H1 (cell line): ENCODE measurements at places on chromosomes 5 and 9. TPM values are rescaled to one million over a fixed set of nuclear protein-coding genes. Genes with fewer than 3 reads are reported as not detected.
A peak's percentile ranks its signal among the peaks of the same experiment; 100 is the strongest.

DNA sequence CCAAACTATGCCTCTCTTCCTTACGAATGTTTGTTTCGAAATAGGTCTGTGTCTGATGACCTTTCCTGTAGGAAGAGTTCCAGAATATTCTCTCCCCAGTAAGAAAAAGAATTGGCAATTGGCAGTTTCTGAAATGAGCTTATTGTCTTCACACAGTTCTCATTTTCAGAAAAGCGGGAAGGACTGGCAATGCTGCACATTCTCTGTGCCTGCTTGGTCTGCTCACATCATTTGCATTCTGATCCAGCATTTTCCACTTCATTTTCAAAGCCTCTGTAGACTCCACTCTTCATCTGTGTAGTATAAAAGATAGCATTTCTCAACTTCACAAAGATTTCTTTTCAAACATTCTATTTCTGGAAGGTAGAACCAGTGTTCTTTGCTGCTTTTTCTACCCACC is 120.6 kb upstream of the CCDC112 start:
- DNase-seq: no peak
- H3K4me1 ChIP-seq: no peaks in the 10 kb centered on the region
- no peaks in the 10 kb centered on the region for H3K36me3 ChIP-seq
- H3K4me3 ChIP-seq: no peak overlapping the region
- no peaks in the 10 kb centered on the region for H3K27me3 ChIP-seq

- no peak for DNase-seq
- no peak overlapping the region for H3K4me3 ChIP-seq
- no peaks in the 10 kb centered on the region for H3K36me3 ChIP-seq
- H3K4me1 ChIP-seq: no peaks in the 10 kb centered on the region
- no peaks in the 10 kb centered on the region for H3K27me3 ChIP-seq
- no peak overlapping the region for H3K27ac ChIP-seq
Observed at GRCh38 chr5:152221721-152222629, 183.1 kb downstream of the NMUR2 start.

DNA sequence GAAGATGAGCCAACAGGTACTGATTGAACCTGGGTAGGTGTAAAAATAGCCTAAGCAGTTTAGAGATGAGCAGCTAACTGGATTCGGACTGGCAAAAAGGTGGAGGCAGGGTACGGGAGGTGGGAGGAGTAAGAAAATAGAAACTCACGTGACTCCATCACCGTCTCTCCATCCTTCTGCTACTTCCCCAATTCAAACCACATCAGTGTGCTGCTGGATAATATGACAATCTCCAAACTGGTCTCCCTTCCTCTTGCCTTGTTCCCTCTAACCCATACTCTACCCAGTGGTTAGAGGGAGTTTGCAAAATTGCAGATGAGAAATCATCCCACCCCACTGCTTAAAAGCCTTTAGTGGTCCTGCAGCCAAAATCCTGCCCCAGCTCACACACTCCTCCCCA is 42.7 kb downstream of the RIGI start:
- DNase-seq: no peak
- no peaks in the 10 kb centered on the region; the same call in 1 of the 2 replicates for H3K4me1 ChIP-seq
- no peak overlapping the region for H3K27ac ChIP-seq

- H3K36me3 ChIP-seq: no peaks in the 10 kb centered on the region
- no peak for DNase-seq
- H3K27me3 ChIP-seq: no peaks in the 10 kb centered on the region
- peaks cover 4% of the 10 kb centered on the region for H3K4me1 ChIP-seq
- H3K4me3 ChIP-seq: no peak overlapping the region
- peak overlapping the region; percentile 81 for H3K27ac ChIP-seq
Observed at GRCh38 chr9:123174079-123174478, 94.3 kb downstream of the STRBP start.

GRCh38 chr5:14357441-14357840 is 214.3 kb downstream of the TRIO start:
- no peak for DNase-seq
- H3K36me3 ChIP-seq: peaks cover 15% of the 10 kb centered on the region; the same call in 1 of the 2 replicates
- no peaks in the 10 kb centered on the region for H3K27me3 ChIP-seq

- DNase-seq: no peak
- no peak overlapping the region for H3K4me3 ChIP-seq
- H3K27me3 ChIP-seq: no peaks in the 10 kb centered on the region
- no peak overlapping the region for H3K27ac ChIP-seq
Observed at GRCh38 chr5:62326302-62326701, 20.3 kb downstream of the KIF2A start.

DNA sequence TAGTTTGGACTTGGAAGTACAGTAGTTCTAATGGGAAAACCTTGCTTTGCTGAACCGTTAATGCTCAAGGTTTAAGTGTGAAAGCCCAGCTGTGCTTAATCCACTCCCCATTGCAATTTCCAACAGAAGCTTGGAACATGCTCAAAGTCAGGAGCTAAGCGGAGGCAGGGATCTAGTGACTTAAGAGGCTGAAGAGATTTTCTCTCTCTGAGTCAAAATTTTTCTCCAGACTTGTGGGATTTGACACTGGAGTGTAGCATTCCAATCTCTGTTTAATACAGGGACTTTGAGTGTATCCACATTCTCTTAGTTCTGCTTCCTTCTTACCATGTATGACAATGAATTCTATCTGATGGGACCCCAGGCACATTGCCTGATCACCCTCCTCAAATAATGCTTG is 471.8 kb downstream of the KIF4B start:
- DNase-seq: no peak
- no peaks in the 10 kb centered on the region for H3K27me3 ChIP-seq
- no peak overlapping the region for H3K4me3 ChIP-seq
- no peak overlapping the region for H3K27ac ChIP-seq

DNA sequence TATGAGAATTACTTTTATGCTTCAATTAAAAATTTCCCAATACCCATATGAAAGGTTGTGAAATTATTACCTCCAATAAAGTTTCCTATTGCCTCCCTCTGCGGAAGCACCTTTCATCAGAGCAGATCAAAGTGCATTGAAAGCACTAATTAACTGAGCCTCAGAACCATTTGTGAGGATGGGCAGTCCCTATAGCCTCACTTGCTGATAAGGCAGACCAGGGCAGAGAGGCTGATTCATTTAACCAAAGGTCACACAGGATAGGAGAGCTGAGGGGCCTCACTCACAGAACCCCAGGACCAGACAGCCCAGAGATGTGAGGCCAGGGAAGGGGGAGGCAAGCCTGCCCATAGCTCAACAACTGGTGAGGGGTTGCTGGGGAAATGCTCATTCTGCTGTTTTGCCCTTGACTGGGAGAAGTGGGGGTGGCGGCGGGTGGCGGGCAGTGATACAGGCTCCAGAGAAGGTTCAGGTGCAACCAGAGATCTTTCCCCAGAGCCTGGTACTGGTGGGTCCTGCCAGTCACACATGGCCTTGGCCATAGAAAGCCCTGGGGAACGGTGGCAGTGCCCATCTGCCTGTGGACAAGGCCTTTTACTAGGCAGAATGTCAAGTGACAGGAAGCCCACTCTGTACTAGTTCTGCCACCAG is 57.9 kb downstream of the MACROH2A1 start:
- no peaks in the 10 kb centered on the region for H3K27me3 ChIP-seq
- no peak overlapping the region for H3K4me3 ChIP-seq
- H3K36me3 ChIP-seq: peaks cover 12% of the 10 kb centered on the region; the same call in 1 of the 2 replicates
- no peak for DNase-seq

GRCh38 chr5:133906303-133906702 is 62.1 kb downstream of the C5orf15 start:
- H3K27ac ChIP-seq: no peak overlapping the region
- no peaks in the 10 kb centered on the region for H3K36me3 ChIP-seq
- H3K4me1 ChIP-seq: no peaks in the 10 kb centered on the region; the same call in 1 of the 2 replicates

DNA sequence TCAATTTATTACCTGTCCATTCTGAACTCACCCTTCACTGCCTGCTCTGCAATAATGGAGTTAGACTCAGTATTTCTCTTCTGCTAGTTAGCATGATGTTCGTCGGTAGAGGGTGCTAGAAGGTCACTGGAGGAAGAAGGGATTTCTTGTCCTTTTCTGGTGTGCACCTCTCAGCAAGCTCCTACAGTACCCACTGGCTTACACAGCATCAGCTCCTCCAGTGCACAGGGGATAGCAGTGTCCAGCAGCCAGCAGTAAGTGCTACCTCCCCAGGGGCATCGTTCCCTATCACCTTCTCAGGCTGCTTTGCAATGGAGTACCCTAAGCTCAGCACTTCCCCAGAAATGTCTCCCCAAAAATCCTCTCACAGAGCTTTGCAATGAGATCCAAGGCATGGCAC is 45.9 kb upstream of the APC start:
- no peaks in the 10 kb centered on the region for H3K4me1 ChIP-seq
- peak; percentile 3 for DNase-seq
- no peaks in the 10 kb centered on the region for H3K36me3 ChIP-seq
- no peaks in the 10 kb centered on the region for H3K27me3 ChIP-seq

- no peak for DNase-seq
- H3K36me3 ChIP-seq: peaks cover 4% of the 10 kb centered on the region; the same call in 1 of the 2 replicates
- no peaks in the 10 kb centered on the region for H3K4me1 ChIP-seq
- no peak overlapping the region for H3K27ac ChIP-seq
Observed at GRCh38 chr5:147995846-147996245, 67.9 kb upstream of the SPINK5 start.

DNA sequence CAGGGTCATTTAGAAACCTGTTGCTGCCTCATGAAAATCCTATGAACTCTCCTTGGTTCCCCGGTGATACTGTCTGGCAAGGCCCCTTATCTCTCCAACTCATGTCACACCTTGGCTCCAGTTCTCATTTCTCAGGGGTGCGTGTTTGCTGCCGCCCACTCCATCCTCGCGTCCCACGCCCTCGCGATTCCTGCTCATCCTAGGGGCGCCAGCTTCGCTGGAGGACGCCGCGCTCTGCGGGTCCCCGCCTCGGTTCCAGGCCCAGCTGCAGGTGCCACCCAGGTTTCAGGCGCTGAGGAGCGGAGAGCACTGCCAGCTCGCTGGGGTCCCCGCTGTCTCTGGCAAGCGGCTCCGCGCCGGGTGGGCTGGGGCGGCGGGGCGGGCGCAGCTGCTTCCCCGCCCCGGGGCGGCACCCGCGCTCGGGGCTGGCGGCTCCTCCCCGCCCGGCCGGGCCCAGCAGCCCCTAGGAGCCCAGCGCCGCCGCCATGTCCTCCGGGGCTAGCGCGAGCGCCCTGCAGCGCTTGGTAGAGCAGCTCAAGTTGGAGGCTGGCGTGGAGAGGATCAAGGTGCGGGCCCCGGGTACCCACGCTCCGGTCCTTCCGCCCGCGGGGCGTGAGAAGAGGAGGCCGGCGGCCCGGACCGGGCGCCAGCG is at the start of gene GNG10:
Gene GNG10 (plus strand): TSS at position 456 of the 652 bp plus-strand sequence. CDS start 30 bp downstream, at position 486.
- peaks cover 11% of the 10 kb centered on the region for H3K4me1 ChIP-seq
- H3K36me3 ChIP-seq: no peaks in the 10 kb centered on the region
- no peak within 1 kb of the TSS for H3K27ac ChIP-seq

GRCh38 chr5:138353560-138354080 is 1.1 kb downstream of the KDM3B start:
- H3K27ac ChIP-seq: peak overlapping the region; percentile 82; the same call in 1 of the 2 replicates
- H3K27me3 ChIP-seq: no peaks in the 10 kb centered on the region
- no peak for DNase-seq

DNA sequence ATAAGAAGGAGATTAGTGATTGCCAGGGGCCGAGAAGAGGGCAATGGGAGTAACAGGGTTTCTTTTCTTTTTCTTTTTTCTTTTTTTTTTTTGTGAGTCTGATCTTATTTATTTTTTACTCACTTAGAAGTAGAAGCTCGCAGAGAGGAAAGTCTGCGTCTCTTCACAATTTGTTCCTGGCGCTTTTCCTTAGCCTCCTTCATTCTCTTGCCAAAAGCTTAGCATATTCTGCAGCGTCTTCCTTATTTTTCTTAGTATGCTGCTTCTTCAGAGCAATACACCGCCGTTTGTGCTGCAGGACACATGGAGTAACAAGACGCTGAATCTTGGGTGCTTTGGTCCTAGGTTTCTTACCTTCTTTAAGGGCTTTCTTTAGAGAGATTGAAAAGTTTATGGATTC is 30.3 kb upstream of the DENND4C start:
- H3K27ac ChIP-seq: no peak overlapping the region
- no peak for DNase-seq
- no peaks in the 10 kb centered on the region for H3K4me1 ChIP-seq
- H3K27me3 ChIP-seq: no peaks in the 10 kb centered on the region
- no peaks in the 10 kb centered on the region for H3K36me3 ChIP-seq

DNA sequence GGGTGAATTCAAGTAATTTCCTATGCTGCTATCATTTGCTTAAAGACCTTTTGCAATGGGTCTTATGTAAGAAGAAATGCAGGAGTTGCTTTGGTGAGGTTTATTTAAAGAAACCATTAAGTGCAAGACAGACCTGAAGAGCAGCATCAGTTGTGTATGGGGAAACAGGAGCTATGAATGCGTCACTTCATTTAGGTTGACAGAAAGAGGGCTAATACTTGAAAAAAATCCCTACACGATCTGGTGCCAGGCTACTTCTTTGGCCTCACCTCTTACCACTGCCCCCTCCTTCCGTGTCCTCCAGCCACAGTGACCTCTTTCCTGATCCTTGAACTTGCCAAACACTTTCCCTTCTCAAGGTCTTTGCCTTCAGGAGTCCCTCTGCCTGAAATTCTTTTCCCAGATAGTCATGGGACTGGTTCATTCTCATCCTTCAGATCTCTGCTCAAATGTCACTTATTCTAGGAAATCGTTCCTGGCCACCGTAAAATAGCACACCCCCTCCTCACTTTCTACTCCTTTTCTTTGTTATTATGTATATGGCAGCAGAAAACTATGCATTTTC is 1.4 kb upstream of the JAK2 start:
- DNase-seq: no peak
- peaks cover 5% of the 10 kb centered on the region; the same call in 1 of the 2 replicates for H3K27me3 ChIP-seq
- H3K27ac ChIP-seq: no peak overlapping the region
- peak overlapping the region; percentile 83 for H3K4me3 ChIP-seq
- no peaks in the 10 kb centered on the region for H3K36me3 ChIP-seq
- H3K4me1 ChIP-seq: peaks cover 2% of the 10 kb centered on the region; the same call in 1 of the 2 replicates

GRCh38 chr5:56567278-56567677 is 248.1 kb upstream of the MAP3K1 start:
- DNase-seq: peak; percentile 2
- H3K36me3 ChIP-seq: no peaks in the 10 kb centered on the region
- no peak overlapping the region for H3K4me3 ChIP-seq

DNA sequence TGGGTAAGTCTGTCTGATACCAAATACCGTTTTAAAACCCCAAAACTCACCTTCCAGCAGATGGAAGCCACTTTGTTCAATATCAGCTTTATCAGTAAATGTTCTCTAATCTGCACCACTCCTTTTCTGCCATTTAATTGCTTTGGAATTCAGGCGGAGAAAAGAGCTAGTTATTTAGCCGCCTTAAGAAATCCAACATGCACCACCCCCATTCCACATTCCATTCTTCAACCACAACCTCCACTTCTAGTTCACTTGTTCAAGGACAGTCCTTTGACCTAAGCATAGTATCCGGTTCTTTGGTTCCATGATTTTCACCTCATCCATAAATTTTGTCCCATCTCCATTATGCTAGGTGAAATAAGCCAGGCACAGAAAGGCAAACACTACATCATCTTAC is 240.1 kb downstream of the DNAH5 start:
- DNase-seq: no peak
- H3K27me3 ChIP-seq: no peaks in the 10 kb centered on the region
- no peak overlapping the region for H3K4me3 ChIP-seq
- no peaks in the 10 kb centered on the region for H3K4me1 ChIP-seq
- H3K36me3 ChIP-seq: no peaks in the 10 kb centered on the region

The HRCT1 gene
- not detected in 2 replicates for polyA plus RNA-seq

The MYOT gene
- not detected in 2 replicates for polyA plus RNA-seq

The BRINP1 gene
- 19.3 and 19.5 TPM in 2 replicates for polyA plus RNA-seq

The SURF2 gene
- polyA plus RNA-seq: 37.7 and 54.4 TPM in 2 replicates

The CSF2 gene
- not detected in 2 replicates for polyA plus RNA-seq

The EIF4E1B gene
- polyA plus RNA-seq: 1.3 and 1.9 TPM in 2 replicates

The LCP2 gene
- polyA plus RNA-seq: 0.11 and 0.33 TPM in 2 replicates

The PCDHB7 gene
- 0.17 and 0.24 TPM in 2 replicates for polyA plus RNA-seq

The QSOX2 gene
- polyA plus RNA-seq: 18.0 and 21.8 TPM in 2 replicates
